ENCODE measurements at places on chromosomes 3 and 15.

- no peak for DNase-seq
Measured at GRCh38 chr3:139198929-139199328, 144.9 kb upstream of the MRPS22 start.

DNA sequence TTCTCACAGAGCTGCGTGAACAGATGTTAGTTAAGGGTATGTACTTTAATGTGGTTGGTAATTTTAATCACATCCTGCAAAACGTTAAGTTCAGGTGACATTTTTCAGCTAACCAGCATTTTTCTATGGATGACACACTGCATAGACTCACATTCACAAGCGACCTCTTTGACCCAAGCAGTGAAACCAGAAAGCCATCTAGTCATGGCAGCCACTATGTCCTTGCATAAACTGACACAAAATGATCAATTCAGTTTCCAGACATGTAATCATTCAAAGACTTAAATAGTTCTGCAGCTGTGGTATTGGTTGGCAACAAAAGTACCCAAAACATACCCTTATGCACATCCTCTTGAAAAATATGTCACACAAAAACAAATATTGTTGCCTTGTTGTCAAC is 7.4 kb upstream of the CAPN7 start:
- no peak for DNase-seq

- DNase-seq, result no peak
Measured at GRCh38 chr3:116270056-116270455, 175.2 kb downstream of the LSAMP start.

DNA sequence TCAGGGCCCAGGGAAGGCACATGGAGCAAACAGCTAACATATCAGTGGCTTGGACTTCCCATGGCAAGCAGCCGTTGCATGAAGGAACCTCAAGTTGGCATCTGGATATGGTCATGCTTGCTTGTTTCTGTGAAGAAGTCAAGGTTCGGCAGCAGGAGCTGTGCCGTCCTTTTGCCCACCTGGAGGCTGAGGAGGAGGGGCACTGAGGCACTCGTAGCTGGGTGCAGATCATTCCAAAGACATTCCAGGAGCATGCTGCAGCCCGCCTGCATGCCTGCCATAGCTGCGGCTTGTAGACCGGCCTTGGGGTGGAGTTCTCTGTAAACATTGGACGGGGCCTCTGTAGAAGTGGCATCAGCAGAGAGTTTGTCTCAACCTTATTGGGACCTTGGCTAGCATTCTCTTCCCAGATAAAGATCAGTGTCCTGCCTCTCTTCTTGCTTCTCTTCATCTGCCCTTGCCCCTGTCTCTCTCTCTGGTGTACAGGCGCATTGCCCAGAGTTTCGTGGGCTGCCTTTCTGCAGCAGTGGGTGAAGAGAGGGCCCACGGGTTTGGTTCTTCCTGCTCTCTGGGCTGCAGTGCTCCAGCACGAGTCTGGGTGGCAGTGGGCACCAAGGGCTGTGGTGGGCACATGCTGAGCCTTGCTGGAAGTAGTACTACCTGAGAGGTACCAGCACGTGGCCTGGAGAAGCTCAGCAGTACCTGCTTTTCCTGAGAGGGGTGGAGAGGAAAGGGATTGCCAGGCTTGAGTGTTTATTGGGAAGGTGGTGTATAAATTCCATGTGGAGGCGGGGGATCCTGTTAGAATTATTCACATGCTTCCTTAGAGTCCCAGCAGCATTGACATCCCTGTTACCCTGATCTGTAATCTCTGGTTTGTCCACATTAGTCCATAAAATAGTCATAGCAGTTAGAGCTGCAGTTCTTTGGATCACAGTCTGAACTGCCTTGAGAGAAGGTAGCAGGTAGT is 49.4 kb downstream of the CHCHD6 start:
- no peak for DNase-seq

DNA sequence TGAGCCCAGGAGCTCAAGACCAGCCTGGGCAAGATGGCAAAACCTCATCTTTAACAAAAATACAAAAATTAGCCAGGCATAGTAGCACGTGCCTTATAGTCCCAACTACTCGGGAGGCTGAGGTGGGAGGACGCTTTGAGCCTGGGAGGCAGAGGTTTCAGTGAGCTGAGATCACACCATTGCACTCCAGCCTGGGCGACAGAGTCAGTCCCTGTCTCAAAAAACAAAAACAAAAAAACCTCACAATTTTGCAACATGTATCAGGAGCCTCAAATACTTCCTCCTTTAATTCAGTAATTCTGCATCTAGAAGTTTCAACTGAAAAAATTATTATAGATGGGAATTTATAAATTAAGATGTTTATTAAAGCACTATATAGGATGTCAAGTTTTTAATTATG is 1.1 kb downstream of the MRPL47 start:
- no peak for DNase-seq

DNA sequence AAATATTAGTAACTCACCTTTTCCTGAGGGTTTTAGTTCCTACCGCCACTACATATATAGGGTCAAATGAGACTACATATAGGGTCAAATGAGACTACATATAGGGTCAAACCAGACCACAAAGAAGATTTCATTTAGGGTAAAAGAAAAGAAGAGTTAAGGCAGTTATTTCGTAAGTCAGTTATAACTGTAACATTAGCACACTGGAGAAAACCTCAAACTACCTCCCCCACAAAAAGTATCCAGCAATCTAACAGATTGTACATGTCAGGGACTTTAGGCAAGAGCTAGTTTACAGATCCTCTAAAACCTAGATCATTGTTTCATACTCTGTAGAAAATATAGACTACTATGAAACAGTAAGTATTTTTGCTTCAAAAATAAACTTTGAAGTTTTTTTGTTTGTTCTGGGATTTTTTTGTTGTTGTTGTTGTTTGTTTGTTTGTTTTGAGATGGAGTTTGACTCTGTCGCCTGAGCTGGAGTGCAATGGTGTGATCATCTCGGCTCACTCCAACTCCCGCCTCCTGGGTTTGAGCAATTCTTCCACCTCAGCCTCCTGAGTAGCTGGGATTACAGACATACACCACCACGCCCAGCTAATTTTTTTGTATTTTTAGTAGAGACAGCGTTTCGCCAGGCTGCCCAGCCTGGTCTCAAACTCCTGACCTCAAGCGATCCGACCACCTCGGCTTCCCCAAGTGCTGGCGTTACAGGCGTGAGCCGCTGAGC is 92.4 kb upstream of the CGNL1 start:
- DNase-seq, result peak; percentile 50

GRCh38 chr15:49824775-49825099 is 203.9 kb downstream of the DTWD1 start:
- DNase-seq, result no peak
